ENCODE measurements at places on chromosomes 13 and 19. TPM values are rescaled to one million over a fixed set of nuclear protein-coding genes. Genes with fewer than 3 reads are reported as not detected.

The ZNF726 gene
- 1.4 TPM for total RNA-seq

The ATXN8OS gene
- total RNA-seq, result not detected

The C1QTNF9B gene
- not detected for total RNA-seq

The SHANK1 gene
- total RNA-seq, result 6.4 TPM

The ZNF492 gene
- 0.20 TPM for total RNA-seq

The PRKCG gene
- not detected for total RNA-seq

The ZNF429 gene
- total RNA-seq, result 5.7 TPM

The ENOX1 gene
- total RNA-seq, result 5.5 TPM

The KIR2DL3 gene
- total RNA-seq, result not detected

The SYCN gene
- not detected for total RNA-seq

The ZNF729 gene
- not detected for total RNA-seq

The PLIN4 gene
- 2.9 TPM for total RNA-seq

The ZNF99 gene
- not detected for total RNA-seq

The FREM2 gene
- total RNA-seq, result under 0.01 TPM
